ENCODE measurements at places on chromosomes 7 and 10.

- peak; percentile 51 for DNase-seq
Observed at GRCh38 chr7:92448205-92448747, 994 bp downstream of the GATAD1 start.

- DNase-seq = peak; percentile 20
Observed at GRCh38 chr7:105011141-105011830, 2.7 kb upstream of the KMT2E start.

GRCh38 chr7:53214463-53214862 lies 179.0 kb downstream of the POM121L12 start:
- DNase-seq = no peak

DNA sequence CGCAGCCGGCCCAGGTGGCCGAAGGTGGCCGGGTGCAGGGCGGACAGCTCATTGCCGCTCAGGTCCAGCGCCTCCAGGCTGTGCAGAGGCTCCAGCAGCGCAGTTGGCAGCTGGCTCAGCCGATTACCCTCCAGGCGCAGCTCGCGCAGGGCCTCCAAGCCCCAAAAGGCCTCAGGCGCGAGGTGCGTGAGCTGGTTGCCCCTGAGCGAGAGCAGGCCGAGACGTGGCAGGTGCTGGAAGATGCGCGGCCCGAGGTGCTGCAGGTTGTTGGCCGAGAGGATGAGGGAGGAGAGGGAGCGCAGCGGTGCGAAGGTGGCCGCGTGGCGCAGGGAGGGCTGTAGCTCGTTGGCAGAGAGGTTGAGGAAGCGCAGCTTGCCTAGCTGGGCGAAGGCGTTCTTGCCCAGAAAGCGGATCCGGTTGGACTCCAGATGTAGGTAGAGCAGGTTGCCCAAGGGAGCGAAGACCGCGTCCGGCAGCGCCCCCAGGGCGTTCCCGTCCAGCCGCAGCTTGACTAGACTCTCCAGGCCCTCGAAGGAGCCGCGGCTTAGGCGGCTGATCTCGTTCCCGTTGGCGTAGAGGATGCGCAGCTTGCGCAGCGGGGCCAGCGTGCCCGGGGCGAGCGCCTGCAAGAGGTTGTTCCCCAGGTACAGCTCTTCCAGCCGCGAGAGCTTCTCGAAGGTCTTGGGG lies 923 bp downstream of the TRIL start:
- peak; percentile 37 for DNase-seq

GRCh38 chr7:68722044-68722443 lies 876.2 kb upstream of the AUTS2 start:
- DNase-seq = no peak

GRCh38 chr7:113285411-113285810 lies 167.1 kb upstream of the SMIM30 start:
- DNase-seq = no peak

- DNase-seq = no peak
Observed at GRCh38 chr7:140033779-140034363, 28.9 kb downstream of the PARP12 start.

DNA sequence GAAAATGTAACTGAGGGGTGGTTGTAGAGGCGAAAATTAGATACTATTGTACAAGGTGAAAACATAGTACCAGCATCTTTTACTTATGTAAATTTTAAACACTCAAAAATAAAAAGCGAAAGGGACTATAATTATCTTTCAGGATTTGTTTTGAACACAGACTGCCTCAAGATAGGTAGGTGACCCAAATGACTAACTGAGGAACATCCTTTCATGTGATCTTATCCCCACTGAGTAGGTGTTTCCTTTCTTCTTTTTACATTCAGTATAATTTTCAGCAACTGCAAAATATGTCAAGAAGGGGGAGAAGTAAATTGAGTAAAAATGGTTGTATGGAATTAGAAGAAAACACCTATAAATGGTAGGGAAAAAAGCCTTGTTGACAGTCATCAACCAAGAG lies 236.7 kb downstream of the PHF14 start:
- DNase-seq = no peak

DNA sequence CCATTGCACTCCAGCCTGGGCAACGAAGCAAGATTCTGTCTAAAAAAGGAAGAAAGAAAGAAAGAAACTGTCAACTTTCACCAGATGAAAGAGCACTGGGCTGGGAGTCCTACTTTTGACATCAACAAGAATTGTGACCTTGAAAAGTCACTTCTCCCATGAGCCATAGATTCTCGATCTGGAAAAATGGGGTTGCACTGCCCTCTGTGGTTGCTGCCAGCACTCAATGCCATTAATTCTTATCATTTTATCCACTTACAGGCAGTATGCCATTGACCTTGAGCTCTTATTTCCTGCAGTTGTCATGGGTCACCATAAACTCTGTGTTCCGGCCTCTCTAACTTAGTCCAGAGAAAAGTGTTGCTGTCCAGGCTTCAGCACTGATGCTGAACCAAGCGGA lies 137.2 kb downstream of the NOC3L start:
- no peak for DNase-seq

DNA sequence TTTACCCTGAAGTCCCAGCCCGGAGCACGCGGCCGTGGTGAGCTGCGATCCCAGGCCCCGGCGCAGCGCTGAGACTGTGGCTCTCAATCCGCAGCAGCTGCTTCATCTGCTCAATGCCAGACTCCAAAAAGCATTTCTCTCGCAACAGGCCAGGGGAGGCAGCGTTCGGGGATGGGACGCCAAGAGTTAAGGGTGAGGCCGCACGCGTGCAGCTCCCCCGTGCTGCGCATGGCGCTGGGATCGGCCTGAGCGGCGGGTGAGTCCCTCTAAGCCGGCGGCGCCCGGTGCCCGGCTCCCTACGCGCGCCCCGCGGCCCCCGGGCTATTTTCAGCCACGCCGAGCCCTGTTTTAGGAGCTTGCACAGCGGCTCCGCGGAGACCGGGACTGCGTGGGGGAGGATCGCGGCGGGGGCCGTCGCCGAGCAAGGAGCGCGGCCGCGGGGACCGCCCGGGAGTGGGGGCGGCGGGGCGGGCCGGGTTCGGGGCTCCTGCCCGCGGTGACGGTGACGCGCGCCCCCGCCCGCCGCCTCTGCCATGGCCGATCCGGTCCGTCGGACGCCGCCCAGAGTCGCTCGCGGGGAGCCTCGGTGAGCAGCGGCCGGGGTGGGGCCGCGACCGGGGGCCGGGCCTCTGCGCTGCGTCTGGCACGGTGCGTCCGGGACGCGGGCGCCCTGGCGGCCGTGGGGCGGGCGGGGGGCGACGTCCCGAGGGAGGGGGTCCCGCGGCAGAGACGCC lies 29.4 kb upstream of the JAKMIP3 start:
- DNase-seq = no peak

DNA sequence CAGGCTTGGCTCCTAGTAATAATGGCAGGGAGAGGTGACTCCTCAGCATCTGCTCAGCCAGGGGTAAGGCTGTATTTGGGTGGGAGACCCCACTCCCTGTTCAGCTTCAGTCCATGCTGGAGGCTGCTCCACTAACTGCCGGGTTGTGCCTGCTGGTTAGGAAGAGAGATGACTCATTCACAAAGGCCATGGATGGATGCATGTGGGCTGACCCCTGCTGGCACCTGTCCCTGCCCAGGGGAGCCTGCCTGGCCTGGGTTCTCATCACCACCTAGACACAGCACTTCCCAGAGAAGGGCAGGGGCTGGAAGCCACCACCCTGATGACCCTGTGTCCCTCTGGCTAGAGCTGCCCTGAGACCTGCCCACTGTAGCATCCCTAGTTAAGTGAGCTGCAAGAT lies 59.0 kb downstream of the VSTM4 start:
- no peak for DNase-seq

DNA sequence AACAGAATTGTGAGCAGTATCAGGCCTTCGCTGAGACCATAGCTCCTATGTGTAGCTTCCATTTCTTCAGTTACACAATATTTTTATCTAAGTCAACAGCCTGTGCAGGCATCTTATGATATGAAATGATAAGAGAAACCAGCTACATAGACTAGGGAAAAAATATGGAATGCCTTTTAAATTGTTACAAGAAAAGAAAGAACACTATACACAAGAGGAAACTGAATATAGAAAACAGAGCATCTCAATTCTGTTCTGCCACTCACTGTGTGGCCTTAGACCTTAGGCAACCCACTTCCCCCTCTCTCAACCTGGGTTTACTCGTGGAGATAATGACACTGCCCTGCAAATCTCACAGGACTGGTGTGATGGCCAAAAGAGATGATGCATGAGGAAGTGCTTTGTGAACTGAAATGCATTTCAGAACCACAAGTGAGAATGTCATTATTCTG lies 132.9 kb downstream of the LRRN3 start:
- DNase-seq = no peak

DNA sequence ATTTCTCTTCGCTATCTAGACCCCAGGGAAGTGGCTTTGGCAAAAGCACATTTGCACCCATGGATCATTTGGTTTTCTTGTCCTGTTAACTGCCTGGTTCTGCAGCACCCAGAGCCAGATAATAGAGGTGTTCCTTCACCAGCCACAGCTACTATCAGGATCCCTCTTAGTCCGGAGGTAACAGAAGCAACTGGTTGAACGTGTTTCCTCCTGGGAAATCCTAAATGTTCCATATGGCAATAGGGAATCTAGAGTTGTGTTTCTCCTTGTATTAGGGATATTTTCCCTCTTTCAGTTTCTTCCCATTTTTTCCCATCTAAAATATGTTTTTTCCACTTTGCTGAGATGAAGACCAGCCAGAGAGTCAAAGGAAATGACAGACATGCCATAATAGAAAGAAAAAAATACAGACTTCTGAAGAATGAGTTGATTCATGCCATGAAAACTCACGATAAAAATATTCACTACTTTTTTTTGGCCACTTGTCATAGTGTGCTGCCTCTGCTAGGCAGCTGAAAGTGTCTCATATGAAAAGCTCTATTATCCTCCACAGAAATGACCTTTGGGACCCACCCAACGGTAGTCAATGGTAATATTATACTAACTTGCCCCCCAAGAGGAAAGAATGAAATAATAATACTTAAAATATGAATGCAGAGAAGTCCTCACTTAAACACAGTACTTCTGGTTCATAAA lies 472.8 kb downstream of the KCNMA1 start:
- no peak for DNase-seq

DNA sequence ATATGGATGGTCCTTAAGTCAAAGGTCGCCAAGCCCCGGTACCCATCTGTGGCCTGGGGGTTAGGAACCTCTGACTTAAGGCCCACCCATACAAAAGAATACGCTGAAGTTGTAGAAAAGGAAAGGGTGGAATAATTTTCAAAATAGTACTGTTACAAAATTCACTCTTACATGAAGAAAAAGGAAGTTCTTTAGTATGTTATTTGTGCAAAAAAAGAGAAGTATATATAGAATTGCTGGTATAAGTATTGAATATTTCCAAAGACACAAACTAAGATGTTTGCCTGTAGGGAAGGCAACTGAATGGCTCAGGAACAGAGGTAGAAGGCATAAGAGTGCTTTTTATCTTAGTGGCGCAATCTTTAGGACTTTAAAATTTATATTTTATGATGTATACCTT lies 78.7 kb downstream of the PRLHR start:
- DNase-seq = no peak

GRCh38 chr7:45456105-45456504 lies 118.1 kb upstream of the ADCY1 start:
- DNase-seq = no peak

- no peak for DNase-seq
Observed at GRCh38 chr10:105840288-105840770, 1199.2 kb downstream of the SORCS3 start.

DNA sequence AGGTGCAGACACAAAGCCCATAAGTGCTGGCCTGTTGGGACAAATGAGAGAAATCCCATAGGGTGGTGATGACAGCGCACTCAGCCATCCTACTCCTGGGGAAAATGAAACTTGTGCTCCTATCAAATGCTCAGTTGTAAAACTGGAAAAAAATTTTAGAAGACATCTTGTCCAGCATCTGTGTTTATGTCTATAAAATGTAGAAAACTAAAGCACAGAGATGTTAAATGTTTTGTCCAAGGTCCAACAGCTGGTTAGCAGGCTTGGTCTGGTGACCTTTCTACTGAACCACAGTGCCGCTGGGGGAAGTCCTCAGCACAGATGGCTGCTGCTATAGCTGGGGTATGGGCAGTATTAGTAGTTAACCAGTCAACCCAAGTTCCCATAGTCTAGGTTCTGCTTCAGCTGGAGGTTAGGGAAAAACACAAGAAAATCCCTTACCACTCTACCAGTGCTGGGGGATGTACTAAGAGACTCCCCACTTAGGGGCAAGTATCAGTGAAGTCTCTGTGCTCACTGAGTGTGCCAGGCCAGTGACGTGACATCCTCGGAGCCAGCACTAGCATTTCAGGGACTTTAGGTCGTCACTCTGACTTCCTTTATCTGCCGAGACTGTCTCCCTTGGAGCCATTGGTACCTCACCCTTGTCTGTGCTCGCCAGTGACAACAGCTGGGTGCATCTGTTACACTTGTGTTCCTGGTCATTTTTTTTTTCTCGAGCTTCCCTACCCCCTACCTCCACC lies 1.9 kb downstream of the TSPAN33 start:
- no peak for DNase-seq

- DNase-seq = no peak
Observed at GRCh38 chr10:18879284-18879683, 169.3 kb upstream of the MALRD1 start.

GRCh38 chr7:23183279-23184012 lies 1.6 kb downstream of the NUP42 start:
- DNase-seq = no peak

- no peak for DNase-seq
Observed at GRCh38 chr7:129800901-129801300, 151.9 kb downstream of the UBE2H start.

- no peak for DNase-seq
Observed at GRCh38 chr7:141685285-141686023, 16.5 kb downstream of the DENND11 start.

- no peak for DNase-seq
Observed at GRCh38 chr7:98178321-98178720, 32.9 kb upstream of the BHLHA15 start.

GRCh38 chr10:73875139-73875475 lies 752 bp upstream of the CAMK2G start:
- DNase-seq = no peak

Data from CD14-positive monocyte (primary cell).